NCI-H187 treated with DMSO at 0.1 percent for 48 hours (cell line): ENCODE measurements at places on chromosomes 7 and 10.

GRCh38 chr10:99908512-99908911, 101.2 kb downstream of the DNMBP start:
- DNase-seq, result no peak

GRCh38 chr7:80224415-80224814, 89.8 kb downstream of the GNAI1 start:
- DNase-seq, result no peak

- no peak for DNase-seq
Observed at GRCh38 chr7:44539669-44540506, 1.2 kb downstream of the NPC1L1 start.

- DNase-seq, result no peak
Observed at GRCh38 chr10:52276986-52277385, 37.1 kb upstream of the DKK1 start.

- DNase-seq, result no peak
Observed at GRCh38 chr10:86709396-86710185, 41.3 kb downstream of the LDB3 start.

- DNase-seq, result no peak
Observed at GRCh38 chr10:3067859-3068179, 471 bp downstream of the PFKP start.

- no peak for DNase-seq
Observed at GRCh38 chr10:113921561-113922370, 67.3 kb downstream of the NHLRC2 start.

DNA sequence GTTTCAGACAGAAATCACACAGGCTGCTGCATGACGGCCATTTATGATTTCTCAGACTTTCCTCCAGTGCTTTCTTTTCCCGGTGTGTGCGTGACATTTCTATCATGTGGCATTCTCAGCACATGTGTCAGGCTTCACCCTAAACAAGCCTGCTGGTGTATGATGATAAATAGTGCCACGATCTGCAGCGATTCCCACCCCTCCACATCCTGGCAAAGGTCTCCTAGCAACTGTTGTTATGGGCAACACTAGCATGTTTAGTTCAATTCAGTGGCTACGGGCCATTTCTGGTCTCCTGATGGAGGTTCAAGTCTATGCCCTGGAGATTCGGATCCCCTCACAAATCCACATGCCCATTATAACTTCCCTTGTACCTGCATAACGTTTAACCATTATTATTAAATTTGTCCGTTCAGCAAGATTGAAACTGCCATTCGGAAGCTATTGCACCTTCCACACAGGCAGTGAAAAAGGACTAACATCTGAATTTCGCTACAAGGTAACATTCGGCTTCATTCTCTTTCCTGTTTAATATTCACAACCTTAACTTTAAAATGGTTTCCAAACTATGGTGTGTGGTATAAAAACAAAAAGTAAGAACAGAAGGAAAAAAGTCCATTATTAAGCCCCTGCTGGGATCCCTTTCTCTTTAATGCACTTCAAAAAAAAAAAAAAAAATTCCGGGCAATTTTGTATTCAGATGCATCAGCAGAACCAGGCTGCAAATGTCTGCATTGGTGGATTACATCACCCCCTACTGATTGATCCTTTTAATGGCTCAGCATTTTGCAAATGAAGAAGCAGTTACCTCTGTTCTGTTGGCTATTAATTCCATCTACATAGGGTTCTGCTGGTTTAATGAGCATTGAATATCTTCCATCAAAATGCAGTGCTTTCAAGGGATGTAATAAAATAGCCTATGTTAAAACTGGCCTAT, 90.2 kb downstream of the FRMD4A start:
- DNase-seq, result no peak

- no peak for DNase-seq
Observed at GRCh38 chr7:79420464-79420863, 33.0 kb downstream of the MAGI2 start.

GRCh38 chr10:23198940-23199767, 7.0 kb downstream of the PTF1A start:
- no peak for DNase-seq

DNA sequence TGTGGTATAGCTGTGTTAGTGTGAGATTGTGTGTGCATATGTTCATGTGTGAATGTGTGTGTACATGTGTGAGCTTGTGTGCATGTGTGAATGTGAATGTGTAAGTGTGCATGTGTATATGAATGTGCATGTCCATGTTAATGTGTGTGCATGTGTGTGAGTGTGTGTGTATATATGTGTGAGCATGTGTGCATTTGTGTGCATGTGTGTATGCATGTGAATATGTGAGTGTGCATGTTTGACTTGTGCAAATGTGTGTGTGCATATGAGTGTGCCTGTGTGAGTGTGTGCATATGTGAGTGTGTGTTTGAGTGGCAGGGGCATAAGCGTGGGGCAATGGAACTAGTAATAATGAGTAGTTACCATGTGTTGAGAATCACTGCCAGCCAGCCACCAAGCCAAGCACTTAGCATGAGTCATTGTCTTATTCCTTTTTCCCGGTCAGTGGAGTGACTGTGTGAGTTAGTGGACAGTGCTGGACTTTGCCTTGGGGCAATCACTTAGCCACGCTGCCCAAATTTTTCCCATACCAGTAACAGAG, 46.3 kb upstream of the SHH start:
- DNase-seq, result no peak

GRCh38 chr7:155269766-155270585, 27.7 kb upstream of the INSIG1 start:
- no peak for DNase-seq

GRCh38 chr7:117146059-117146458, 176.8 kb downstream of the WNT2 start:
- DNase-seq, result no peak

DNA sequence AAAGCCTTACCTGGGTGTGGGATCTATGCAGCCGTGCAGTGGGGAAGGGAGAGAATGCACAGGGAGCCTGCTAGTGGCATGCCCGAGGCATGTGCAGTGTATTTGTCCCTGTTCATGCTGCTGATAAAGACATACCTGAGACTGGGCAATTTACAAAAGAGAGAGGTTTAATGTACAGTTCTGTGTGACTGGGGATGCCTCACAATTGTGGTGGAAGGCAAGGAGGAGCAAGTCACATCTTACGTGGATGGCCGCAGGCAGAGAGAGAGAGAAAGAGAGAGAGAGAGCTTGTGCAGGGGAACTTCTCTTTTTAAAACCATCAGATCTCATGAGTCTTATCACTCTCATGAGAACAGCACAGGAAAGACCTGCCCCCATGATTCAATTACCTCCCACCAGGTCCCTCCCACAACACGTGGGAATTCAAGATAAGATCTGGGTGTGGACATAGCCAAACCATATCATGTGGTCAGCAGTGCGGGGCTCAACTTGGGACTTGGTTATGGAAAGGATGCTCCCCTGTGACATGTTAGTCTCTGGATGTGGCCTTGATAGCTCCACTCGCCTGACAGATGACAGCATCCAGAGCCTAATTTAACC, 128.9 kb downstream of the DOCK1 start:
- no peak for DNase-seq

GRCh38 chr7:149828357-149829309, 9.5 kb upstream of the ZNF862 start:
- no peak for DNase-seq

DNA sequence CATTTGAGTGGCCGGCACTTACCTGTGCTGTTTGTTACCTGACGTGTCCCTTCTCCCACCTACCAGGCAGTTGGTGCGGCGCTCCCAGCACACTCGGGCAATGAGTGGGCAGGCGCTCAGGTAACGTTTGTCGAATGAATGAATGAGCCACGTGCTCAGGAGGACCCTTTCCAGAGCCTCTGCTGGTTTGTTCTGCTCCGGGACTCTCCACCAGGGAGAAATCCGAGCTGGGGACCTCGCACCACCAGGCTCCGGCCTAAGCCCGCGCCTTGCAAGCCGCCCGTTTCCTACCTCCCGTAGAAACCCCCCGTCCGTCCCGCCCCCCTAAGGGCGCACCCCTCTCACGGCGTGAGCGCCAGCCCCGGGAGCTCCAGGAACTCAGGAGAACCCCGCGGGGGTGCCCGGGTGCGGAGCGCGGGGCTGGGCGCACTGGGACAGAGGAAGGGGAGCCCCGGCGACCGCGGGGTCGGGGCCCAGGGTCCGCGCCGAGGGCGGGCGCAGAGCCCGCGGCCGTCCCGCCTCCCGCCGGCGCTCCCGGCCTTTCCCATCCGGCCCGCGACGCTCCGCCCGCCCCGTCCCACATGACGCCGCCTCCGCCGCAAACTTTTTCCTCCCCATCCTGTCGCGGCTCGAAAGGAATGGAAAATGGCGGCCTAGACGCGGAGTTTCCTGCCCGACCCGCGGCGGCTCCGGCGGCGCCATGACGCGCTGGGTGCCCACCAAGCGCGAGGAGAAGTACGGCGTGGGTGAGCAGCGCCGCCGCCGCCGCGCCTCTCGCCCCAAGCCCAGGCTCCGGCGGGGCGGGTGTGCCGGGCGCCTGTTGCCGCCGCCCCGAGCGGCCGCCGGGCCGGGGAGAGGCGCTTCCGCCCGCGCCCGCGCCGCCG, at the start of gene DOCK1:
Gene DOCK1 (plus strand): TSS at position 611 of the 884 bp plus-strand sequence. CDS start 90 bp downstream, at position 701.
- DNase-seq, result no peak

GRCh38 chr10:103696094-103696410, 159.3 kb downstream of the SH3PXD2A start:
- DNase-seq, result no peak

GRCh38 chr7:110774071-110774470, 316.9 kb upstream of the LRRN3 start:
- DNase-seq, result no peak

- no peak for DNase-seq
Observed at GRCh38 chr10:77360835-77361234, 276.8 kb downstream of the KCNMA1 start.

DNA sequence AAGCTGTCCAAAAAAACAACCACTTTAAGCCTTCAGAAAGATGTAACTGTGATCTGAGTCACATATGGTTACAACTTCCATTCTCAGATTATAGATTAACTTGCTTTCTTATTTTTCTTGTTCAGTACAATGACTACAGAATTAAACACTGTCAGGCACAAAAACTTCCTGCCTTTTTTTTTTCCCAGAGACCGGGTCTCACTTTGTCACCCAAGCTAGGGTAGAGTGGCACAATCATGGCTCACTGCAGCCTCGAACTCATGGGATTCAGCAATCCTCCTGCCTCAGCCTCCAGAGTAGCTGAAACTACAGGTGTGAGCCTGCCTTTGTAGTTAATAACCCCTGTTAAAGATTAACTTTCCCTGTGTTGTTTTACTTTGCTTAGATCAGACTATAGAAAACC, 163.2 kb downstream of the AVL9 start:
- no peak for DNase-seq

DNA sequence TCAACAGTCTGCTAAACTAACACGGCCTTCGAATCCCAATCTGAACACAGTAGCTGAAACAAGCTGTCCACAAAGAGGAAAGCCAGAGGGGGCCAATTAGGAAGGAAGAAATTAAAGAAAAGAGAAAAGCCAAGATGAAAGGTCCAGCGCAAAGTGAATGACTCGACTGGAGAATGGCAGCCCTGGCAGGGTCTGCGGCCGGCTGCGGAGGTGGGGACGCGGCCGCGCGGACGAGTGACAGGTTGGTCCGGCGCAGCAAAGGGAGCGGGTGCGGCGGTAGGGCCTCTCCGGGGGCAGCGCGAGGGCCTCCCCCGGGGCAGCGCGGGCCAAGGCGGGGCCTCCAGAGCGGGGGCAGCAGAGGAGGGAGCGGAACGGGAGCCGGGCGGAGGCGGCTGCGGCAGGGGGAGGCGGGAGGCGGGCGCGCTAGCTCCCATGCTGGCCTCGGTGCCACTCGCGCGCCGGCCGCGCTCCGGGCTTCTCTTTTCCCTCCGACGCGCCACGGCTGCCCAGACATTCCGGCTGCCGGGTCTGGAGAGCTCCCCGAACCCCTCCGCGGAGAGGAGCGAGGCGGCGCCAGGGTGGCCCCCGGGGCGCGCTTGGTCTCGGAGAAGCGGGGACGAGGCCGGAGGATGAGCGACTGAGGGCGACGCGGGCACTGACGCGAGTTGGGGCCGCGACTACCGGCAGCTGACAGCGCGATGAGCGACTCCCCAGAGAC, at the start of gene VWC2:
Gene VWC2 (plus strand): TSS at position 421 of the 718 bp plus-strand sequence. CDS start 1,798 bp downstream, outside the sequence.
- DNase-seq, result no peak

GRCh38 chr10:131088619-131089018, 222.9 kb downstream of the TCERG1L start:
- no peak for DNase-seq

- DNase-seq, result no peak
Observed at GRCh38 chr7:116713918-116714317, 41.9 kb downstream of the MET start.

DNA sequence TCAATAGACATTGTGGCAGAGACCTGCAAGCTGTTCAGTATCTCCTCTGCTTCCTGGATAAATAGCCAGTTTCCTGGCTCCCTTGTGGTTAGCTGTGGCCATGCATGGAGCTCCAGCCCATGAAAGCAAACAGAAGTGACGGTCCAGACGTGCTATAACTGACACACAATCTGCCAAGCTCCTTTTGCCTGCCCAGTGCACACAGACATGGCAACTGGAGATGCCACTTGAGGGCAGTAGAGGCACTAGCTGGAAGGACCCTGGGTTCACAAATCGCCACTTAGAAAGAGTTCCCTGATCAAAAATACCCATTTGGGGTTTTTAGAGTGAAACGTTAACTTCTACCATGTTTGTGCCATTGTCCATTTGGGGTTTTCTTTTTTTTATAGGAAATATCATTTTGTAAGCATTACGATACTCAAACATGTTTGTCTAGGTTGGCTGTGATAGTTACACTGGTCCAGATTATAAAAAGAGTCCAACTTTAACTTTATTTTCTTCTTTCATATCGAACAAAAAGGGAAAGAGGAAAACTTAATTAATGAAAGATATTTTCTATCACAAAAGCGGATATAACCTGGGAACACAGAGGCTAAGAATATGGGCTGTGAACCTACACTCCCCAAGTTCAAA, 31.3 kb downstream of the KIN start:
- DNase-seq, result no peak

GRCh38 chr10:97327348-97328294, 6.9 kb downstream of the FRAT2 start:
- DNase-seq, result no peak

DNA sequence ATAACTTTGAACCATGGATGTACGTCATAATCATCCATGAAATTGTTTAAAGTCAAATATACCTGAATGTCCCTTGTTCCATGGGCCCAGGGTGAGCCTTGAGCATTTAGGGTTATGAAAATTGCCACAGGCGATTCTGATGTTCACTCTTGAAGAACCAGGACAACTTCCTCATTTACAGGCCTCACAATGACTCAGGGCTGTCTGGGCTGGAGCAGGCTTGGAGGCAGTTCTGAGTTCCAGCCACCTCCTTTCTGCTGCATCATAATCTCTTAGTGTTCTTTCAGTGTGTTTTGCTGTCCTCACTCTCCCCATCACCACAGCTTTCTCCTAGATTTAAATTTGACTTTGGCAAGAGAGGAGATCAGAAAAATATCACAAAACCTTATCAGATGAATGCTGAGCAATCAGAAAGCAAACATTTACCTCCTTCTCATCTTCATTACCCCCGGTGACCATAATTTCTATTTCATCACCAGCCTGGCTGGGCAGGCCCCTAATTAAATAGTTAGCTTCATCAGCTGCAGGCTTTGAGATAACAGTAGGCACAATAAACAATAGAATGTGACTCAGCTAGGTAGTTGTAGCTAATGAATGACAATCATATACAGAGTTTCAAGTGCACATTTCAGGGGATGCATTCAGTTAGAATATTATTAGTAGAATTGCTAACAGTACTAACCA, 571.0 kb downstream of the SH2D4B start:
- DNase-seq, result no peak
